ENCODE measurements at places on chromosomes 7 and 10.

GRCh38 chr10:62248465-62248864, 20.2 kb downstream of the RTKN2 start:
- DNase-seq = no peak

DNA sequence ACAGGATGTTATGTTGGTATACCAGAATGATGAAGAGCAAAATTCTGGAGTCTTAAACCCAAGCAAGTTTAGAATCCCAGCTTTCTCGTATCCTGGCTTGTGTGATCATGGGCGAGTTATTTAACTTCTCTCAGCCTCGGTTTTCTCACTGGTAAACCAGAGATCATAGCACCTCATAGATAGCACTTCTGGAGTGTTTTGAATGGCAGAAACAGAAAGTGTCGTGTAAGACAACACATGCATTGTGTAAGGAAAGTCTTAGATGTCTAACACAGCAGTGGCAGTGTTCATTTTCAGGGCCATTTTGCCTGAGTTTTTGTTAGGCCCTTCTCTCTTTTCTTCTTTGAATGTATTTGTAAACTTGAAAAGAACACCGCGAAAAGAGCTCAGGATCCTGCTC, 465.1 kb downstream of the AUTS2 start:
- DNase-seq = no peak

DNA sequence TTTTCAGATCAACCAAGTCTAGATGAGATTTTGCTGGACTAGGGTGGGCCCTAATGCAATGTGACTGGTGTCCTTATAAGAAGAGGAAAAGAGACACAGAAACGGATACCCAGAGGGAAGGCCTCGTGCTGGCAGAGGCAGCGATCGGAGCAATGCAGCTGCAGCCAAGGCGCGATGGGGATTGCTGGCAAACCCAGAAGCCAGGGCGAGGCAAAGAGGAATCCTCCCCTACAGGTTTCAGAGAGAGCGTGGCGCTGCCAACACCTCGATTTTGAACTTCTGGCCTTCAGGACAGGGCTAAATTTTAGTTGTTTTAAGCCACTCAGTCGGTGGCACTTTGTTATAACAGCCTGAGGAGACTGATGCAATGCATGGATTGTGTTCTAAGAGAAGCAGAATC, 157.1 kb upstream of the RHEB start:
- DNase-seq = no peak

DNA sequence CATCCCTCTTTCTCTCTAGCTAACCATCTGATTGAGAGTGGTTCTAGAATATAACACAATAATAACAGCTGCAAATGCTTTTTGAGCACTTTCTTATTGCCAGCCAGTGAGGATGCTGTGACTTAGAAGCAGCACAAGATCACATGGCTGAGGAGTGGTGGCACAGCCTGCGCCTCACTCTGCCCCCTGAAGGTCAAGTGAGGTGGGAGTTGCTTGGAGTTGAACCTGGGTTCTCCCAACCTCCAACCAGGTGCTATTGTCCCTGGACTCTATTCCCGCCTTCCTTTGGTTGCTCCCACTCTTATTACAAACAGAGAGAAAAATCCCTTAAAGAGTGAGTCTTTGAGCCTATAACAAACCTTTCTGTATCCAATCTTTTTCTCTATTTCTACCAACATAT, 280.3 kb upstream of the PODXL start:
- DNase-seq = no peak

GRCh38 chr7:55030314-55030713, 11.5 kb downstream of the EGFR start:
- DNase-seq = no peak

- DNase-seq = no peak
Observed at GRCh38 chr10:55224007-55224781, 423.2 kb upstream of the PCDH15 start.

All from stimulated activated CD8-positive, alpha-beta memory T cell treated with anti-CD3 and anti-CD28 coated beads, Interleukin-15, amount 100 ng/mL, for 1 hour (primary cell).